ENCODE measurements at places on chromosomes 6 and 20.

GRCh38 chr6:21522797-21523456, 70.6 kb upstream of the SOX4 start:
- no peak for DNase-seq

GRCh38 chr20:34990231-34990630, 34.6 kb downstream of the MYH7B start:
- DNase-seq: no peak

GRCh38 chr6:138107078-138107751, at the start of gene PERP:
TSS of gene PERP (minus strand) at chr6:138107419. CDS start at chr6:138107340, 79 bp downstream.
- DNase-seq: peak; percentile 46

GRCh38 chr6:36187446-36187845, 9.1 kb upstream of the BRPF3 start:
- DNase-seq: no peak

DNA sequence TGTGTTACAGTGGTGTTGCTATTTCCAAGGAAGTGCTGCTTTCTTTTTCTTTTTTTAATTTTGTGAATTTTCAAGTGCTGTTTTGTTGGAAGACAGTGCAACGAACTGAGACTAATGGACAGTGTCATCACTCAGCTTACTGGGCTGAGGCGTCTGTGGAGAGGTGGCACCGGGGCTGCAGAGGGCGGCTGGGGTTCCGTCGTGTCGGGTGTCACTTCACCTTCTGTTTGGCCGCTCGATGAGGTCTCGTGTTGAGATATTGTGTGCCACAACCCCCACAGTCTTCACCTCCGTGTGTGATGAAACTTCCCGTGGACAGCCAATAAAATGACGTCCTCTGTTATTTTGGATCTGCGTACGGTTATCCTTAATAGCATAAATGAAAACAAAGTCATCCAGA, 149.4 kb upstream of the SNX9 start:
- no peak for DNase-seq
